ENCODE measurements at places on chromosomes 5 and 9. TPM values are rescaled to one million over a fixed set of nuclear protein-coding genes. Genes with fewer than 3 reads are reported as not detected.
A peak's percentile ranks its signal among the peaks of the same experiment; 100 is the strongest.

DNA sequence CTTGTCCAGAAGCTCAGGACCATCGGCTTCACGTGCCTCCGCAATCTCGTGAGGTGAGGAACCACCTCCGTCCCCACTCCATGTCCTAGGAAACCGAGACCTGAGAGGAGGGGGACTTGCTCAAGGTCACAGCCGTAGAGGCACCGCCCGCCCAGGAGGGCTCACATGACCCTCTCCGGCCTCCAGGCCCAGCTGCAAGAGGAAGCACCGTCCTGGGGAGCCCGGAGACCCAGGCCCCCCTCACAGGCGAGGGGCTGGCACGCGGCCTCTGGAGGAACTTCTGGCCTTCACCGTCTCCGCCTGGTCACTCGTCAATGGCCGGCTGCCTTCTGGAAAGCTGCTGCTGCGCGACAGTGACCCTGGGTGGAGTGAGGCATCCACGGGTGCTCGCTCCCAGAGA is 24.2 kb downstream of the FAM78A start:
- no peaks in the 10 kb centered on the region for H3K27me3 ChIP-seq
- H3K4me1 ChIP-seq = peaks cover 57% of the 10 kb centered on the region
- H3K27ac ChIP-seq = peak overlapping the region; percentile 98
- peaks cover 6% of the 10 kb centered on the region for H3K36me3 ChIP-seq

The IL13 gene
- 36.6 TPM for total RNA-seq

DNA sequence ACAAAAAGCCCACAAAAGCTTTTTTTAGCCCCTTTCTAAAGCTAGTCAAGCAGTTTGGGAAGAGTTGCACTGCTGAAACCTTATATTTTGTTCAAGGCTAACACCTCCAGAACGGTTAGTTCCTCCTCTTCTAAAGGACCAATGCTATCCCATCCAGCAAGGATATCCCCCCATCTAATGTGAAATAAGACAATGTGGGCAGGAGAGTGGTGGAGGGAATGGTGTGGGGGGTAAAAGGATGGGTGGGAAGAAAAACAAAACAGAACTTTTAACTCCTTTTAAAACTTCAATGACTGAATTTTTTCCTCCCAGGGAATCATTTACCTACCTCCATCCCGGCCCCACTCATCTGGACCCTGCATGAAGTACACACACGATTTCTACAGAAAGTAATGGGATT is 21.2 kb downstream of the PTCH1 start:
- no peak overlapping the region for H3K4me3 ChIP-seq
- H3K4me1 ChIP-seq = peaks cover 64% of the 10 kb centered on the region
- peak overlapping the region; percentile 98 for H3K27ac ChIP-seq
- H3K36me3 ChIP-seq = peaks cover 5% of the 10 kb centered on the region
- peaks cover 10% of the 10 kb centered on the region for H3K27me3 ChIP-seq

DNA sequence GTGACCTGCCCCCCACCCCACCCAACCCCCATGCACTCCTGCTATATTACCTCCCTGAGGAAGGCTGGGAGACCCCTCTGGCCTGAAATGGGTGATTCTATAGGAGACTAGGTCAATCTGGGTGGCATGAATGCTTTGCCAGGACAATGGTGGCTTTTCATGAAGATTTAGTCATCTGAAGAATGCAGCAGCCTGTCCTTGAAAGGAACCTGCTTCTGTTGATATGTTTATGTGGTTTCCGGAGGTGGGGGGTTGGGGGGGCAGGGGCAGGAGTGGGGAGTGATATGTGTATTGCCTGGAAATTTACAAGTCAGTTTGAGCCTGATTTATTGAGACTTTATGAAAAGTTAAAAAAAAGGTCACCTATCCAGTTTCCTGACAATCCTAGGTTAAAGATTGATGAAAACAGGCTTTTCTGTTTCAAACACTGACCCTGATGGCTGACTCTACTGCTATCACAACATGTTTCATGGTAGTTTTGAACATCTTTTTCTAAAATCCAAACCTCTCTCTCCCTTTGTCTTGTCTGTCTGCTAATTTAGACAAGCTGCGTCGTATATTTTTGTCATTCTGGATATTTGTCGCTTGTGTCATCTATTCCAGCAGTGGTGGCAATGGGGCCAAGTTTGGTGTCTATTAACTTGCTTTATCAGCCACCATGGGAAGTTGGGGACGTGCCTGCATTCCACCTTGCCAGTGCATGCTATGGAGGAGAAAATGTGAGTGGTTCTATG is 153.7 kb upstream of the EGFLAM start:
- no peak for DNase-seq
- no peaks in the 10 kb centered on the region for H3K27me3 ChIP-seq
- H3K4me3 ChIP-seq = no peak overlapping the region
- H3K4me1 ChIP-seq = no peaks in the 10 kb centered on the region
- H3K27ac ChIP-seq = no peak overlapping the region

Data from activated CD4-positive, alpha-beta memory T cell treated with anti-CD3 and anti-CD28 coated beads, Interleukin-2, amount 10 ng/mL, durations not matched to agents 7 days and 5 days (primary cell).